ENCODE measurements at places on chromosomes 13 and 19.
A peak's percentile ranks its signal among the peaks of the same experiment; 100 is the strongest.

DNA sequence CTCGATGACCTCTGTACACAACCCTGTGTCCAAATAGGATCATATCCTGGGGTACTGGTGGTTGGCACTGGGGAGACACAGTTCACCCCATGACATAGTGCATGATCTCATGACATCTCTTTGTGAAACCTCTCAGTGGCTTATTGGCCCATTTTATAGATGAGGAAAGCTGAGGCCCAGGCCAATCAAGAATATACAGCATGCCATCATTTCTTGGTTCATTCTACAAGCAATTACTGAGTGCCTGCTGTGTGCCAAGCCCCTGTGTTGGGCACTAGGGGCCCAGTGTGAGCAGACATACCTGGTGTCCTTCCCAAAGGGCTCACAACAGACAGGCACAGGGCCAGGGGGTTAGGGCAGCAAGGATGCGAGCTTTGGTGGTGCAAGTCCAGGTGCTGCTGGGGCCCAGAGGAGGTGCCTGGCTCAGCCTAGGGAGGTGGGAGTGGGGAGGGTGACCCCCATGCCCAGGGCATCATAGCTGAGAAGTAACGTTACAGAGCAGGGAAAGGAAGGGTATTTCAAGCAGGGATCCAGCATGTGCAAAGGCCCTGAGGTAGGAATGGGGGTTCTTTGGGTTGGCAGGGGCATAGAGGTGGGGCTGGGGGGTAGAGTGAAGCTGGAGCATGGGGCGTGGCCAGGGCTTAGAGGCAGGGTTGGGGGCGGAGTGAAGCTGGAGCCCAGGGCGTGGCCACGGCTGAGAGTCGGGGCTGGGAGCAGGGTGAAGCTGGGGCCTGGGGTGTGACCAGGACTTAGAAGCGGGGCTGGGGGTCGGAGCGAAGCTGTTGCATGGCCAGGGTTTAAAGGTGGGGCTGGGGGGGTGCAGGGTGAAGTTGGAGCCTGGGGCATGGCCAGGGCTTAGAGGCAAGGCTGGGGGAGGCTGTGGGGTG, 20.7 kb downstream of the COLGALT1 start:
- no peak for DNase-seq

DNA sequence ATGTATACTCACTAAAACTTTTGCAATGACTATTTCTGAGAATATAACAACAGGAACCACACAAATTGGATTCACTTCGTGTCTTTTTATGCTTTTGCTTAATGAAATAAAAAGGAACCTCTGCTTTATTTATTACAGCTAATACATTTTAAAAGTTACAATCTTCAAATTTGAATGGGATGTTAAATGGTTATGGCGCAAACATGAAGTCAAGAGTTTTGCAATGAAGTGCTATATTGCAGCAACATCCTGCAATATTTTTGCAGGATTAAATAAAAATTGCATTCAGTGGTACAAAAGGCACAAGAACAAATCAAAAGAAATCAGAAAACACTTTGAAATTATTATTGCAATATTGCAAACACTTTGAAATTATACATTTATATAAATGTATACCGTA, 1519.0 kb upstream of the MIR17HG start:
- no peak for DNase-seq

GRCh38 chr13:110338441-110339101, 31.5 kb downstream of the COL4A2 start:
- DNase-seq, result no peak

GRCh38 chr13:24161010-24161775, 673 bp downstream of the SPATA13 start:
- DNase-seq, result no peak

GRCh38 chr19:10643968-10644259, 10.2 kb upstream of the ILF3 start:
- no peak for DNase-seq

DNA sequence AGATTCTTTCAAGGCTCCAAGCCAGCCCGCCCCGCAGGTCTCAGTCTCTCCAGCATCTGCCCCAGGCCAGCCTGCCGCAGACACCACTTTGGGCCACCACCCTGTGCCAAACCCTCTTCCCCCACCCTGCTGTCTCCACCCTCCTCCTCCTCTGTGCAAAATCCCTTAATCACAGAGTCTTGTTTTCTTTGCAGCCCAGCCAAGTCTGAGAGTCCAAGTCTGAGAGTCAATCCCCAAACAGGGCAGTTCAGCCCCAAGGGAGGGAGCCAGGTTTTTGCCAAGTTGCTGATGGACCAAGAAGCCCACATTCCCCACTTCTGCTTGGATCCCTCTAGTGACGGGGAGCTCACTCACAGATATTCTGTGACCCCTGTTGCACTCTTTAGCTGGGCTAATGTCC, 3.1 kb downstream of the ADAMTS10 start:
- no peak for DNase-seq

- no peak for DNase-seq
Measured at GRCh38 chr13:34701919-34702318, 240.2 kb upstream of the NBEA start.

GRCh38 chr19:4531562-4532165, 3.4 kb downstream of the PLIN5 start:
- DNase-seq, result no peak

- DNase-seq, result no peak
Measured at GRCh38 chr19:11578258-11579142, 1.1 kb upstream of the ACP5 start.

DNA sequence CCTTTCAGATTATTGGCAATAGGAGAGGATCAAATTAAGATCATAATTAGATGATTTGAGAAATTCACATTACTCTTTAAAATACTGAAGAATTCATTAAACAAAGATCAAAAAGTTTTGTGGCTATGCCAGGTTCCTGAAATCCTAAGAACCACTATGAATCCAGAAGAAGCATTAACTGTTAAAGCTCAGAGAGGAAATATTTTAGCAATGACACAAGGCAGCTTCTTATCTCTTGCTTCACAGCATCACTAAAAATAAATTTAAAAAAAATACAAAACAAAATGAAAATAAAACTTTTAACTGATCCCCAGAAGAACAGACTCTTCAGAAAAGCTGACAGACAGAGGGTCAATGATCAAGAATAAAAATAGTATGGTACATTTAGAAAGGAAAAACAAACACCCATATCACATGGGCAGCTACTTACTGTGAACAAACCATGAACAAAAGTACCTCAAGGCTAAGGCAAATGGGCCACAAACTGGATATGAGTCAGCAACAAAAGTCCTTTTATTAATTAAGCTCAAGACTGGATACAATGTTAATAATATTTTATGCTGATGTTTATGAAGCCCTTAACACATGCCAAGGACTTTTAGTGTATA, 19.6 kb downstream of the RNF6 start:
- peak; percentile 62 for DNase-seq

- no peak for DNase-seq
Measured at GRCh38 chr19:5002143-5002542, 33.2 kb downstream of the KDM4B start.

DNA sequence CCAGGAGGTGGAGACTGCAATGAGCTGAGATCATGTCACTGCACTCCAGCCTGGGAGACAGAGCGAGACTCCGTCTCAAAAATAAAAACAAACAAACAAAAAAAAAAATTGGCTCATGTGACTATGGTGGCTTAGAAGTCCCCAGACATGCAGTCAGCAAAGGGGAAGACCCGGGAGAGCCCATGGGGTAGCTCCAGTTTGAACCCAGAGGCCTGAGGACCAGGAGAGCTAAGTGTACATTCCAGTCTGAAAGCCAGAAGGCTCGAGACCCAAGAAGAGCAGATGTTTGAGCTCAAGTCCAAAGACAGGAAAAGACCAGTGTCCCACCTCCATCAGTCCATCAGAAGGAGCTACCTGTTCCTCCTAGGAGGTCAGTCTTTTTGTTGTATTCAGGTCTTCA, 175.2 kb downstream of the TSHZ3 start:
- DNase-seq, result no peak

- DNase-seq, result no peak
Measured at GRCh38 chr19:50719566-50719965, at the start of gene SHANK1. TSS of gene SHANK1 (minus strand) at chr19:50719802. CDS start at chr19:50716919, 2,883 bp downstream.

DNA sequence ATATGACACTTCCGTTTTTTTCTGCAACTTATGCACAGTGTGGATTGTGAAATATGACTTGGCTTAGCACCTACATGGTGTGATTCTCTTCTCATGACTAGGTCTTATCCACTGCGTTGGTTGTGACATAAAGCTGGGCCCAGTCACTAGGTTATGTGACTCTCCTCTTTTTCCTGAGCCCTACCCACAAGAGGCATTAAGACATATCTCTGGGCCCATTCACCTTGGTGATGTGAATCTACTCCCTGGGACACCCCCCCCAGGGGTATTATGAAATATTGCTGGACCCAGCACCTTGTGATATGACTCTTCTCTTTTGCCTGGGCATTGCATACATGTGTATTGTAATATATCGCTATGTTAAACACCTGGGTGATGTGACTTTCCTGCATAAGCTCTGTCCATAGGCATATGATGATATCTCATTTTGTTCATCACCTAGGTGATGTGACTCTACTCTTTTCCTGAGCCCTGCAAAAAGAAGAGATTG, 85.8 kb upstream of the ZNF43 start:
- DNase-seq, result no peak

- DNase-seq, result no peak
Measured at GRCh38 chr13:112808377-112809140, 118.7 kb downstream of the ATP11A start.

GRCh38 chr19:2059422-2060201, 8.6 kb upstream of the MKNK2 start:
- peak; percentile 55 for DNase-seq

DNA sequence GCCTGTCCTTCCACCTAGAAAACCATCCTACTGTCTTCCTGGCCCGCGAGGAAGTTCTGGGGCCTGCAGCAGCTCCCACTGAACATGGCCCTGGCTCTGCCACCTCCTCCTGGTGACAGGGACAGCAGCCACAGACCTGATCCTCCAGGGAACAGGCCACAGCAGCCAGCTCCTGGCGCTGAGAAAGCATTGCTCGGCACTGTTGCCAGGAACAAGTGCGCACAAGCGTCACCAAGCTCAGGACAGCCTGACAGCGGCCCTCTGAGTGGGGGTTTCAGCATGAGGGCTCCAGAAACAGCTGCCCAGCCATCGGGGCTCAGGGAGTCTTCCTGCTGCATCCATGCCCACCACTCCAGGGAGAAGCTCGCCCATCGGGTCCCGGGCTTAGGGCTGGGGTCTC, 21.9 kb downstream of the AP3D1 start:
- DNase-seq, result no peak

GRCh38 chr19:55373993-55374757, 2.5 kb upstream of the TMEM190 start:
- DNase-seq, result no peak

- no peak for DNase-seq
Measured at GRCh38 chr13:87129602-87130300, 541.4 kb upstream of the SLITRK5 start.

- DNase-seq, result no peak
Measured at GRCh38 chr19:23771316-23771715, 12.6 kb upstream of the ZNF681 start.

GRCh38 chr13:60066226-60066625, 97.5 kb downstream of the DIAPH3 start:
- DNase-seq, result no peak

GRCh38 chr19:46357846-46358583, 11.1 kb downstream of the PPP5C start:
- no peak for DNase-seq

DNA sequence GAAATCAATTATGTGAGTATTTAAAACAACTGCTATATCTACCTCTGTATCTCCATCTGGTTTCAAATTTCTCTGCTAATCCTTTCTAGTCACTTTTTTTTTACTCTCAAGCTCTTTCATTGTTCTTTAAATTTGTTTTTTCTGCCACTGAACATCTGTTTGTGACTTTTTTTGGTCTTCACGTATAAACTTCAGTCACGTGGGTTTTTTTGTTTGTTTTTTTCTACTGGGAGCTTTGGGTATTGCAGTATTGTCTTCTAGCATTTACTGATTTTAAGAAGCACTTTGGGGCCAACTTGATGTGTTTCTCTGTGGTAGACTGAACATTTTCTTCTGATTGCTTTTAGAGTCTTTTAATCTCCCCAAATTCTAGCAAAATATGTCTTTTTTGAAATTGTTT, 262.6 kb upstream of the RXFP2 start:
- no peak for DNase-seq

DNA sequence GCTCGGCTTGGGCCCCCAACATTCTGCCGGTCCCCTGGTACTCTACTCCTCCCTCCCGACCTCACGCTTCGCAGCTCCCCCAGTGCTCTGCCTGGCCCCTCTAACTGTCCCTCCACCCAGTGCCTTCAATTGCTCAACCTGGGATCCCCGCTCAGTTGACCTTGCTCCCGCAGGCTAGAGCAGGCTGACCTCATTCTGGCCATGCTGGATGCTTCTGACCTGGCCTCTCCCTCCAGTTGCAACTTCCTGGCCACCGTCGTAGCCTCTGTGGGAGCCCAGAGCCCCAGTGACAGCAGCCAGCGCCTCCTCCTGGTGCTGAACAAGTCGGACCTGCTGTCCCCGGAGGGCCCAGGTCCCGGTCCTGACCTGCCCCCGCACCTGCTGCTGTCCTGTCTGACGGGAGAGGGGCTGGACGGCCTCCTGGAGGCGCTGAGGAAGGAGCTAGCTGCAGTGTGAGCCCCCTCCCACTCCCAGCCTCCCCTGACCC, 3.6 kb downstream of the GTPBP3 start:
- no peak for DNase-seq

- no peak for DNase-seq
Measured at GRCh38 chr13:73092829-73093228, 34.0 kb downstream of the KLF5 start.

DNA sequence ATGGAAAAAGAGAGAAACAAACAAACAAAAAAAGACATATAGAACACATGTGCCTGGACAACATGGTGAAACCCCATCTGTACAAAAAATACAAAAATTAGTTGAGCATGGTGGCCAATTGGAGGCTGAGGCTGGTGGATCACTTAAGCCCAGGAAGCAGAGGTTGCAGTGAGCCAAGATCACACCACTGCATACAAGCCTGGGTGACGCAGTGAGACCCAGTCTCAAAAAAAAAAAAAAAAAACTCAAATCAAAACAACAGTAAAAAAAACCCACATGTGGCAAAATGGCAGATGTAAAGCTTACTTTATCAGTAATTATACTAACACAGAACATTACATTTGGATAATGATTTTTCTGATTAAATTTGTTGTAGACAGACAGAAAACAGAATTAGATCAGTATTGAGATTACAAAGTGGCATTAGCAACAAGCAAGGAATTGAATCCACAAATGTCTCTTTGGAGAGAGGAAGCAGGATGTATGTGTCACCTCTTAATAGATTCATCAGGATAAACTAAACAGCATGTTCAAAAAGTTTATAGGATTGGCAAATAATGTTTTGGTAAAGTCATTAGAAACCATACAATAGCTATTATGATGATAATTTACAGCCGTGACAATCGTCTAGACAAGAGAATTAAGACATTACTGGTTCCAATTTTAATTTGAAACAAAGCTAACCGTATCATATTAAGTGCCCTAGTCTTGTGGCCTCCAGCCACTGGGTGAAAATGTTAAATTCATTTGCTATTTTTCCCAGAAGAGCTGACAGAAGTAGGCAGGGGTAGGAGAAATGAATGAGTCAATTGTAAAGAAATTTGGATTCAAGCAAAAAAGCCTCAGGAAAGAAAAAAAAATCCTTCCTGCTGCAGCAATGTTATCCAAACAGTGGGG, 206.0 kb downstream of the FGF14 start:
- DNase-seq, result peak; percentile 80

GRCh38 chr19:50362656-50363424, 2.6 kb downstream of the NAPSA start:
- no peak for DNase-seq

All from foreskin melanocyte (primary cell).